NCI-H510A (cell line): ENCODE measurements at places on chromosomes 6 and 20.

GRCh38 chr6:5626727-5627426 lies 365.6 kb downstream of the FARS2 start:
- DNase-seq: no peak

DNA sequence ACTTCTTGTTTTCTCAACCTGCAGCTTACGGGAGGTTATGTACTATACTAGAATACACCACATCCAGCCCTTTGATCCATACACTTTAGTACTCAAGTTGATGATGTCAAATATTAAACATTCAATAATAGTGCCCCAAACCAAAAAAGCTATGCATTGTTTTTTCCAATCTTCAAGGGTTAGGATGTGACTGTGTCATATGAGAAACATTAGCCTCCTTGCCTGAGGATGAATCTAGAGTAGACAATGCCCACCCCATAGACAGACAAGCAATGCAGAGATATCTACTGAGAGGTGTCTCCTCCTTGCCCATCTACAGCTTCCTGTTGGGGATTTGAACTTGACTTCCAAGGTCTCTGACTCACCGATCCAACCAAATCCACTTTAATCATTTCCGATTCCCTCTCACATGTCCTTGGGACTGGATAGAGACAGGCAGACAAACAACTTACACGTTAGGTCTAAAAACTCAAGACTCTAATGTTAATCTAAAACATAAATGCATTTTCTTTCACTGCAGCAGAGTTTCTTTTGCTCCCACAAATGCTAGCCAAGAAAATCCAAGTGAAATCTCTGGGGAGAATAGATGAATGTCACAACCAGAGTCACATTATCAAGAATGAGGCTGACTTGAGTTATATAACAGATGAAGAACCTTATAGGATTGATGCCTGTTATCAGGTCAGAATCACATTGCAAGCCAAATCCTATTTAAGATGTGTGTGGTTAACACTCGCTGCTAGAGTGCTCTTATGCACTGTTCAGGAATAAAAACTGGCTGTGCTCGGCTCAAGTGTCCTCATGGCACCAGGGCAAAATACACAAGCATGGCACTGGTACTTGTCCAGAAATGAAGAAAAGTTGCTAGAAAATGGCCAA lies 75.5 kb upstream of the TNFAIP3 start:
- DNase-seq: no peak

DNA sequence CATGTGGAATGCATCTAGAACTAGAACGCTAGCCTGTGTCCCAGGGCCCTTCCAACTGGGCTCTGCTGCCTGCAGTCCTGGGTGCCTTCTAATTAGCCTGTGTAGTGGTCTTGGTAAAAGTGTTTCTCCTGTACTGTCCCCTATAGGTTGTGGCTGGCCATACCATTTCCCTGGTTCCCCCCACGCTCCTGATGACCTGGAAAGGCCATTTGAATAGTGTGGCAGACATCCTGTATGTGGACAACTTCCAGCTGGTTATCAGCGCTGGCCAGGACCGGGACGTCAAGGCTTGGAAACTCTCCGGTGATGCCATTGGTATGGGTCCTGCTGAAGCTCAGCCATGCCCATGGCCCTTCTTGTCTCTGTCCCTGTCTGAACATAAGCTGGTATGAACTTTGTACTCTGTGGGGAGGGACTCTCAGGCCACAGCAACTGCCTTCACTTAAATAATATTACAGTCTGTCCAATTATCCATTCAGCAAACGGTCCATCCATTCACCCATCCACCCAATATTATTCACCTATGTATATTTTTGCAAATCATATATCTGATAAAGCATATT lies 60.7 kb downstream of the SUN5 start:
- DNase-seq: no peak

- DNase-seq: no peak
Measured at GRCh38 chr20:3068075-3068474, 3.3 kb upstream of the OXT start.

GRCh38 chr20:38205001-38205400 lies 39.9 kb upstream of the TGM2 start:
- no peak for DNase-seq

GRCh38 chr6:53673162-53673727 lies 7.7 kb upstream of the KLHL31 start:
- DNase-seq: no peak

GRCh38 chr20:4358552-4358951 lies 343.2 kb upstream of the RNF24 start:
- no peak for DNase-seq

DNA sequence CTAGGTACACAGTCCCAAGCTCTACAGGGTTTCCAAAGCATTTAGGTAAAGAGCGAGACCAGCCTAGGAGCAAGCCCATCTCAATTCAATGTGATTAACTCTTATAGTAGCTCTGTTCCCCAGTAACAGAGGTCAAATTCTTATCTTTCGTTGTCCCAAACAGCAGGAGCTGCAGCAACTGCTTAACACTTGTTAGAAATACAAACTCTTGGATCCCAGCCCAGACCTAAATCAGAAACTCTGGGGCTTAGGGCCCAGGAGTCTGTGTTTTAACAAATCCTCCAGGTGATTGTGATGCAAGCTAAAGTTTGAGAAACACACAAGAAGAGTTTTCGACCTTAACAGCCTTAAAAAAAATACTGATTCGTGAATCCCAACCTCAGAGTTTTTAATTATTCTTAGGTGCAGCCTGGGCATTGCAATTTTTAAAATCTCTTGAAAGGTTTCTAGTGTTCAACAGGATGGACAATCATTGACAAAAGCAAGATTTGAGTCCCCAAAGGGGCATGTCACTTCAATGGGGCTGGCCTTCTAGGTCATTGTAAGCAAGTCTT lies 127.4 kb upstream of the HCRTR2 start:
- no peak for DNase-seq

GRCh38 chr20:7994809-7995208 lies 24.8 kb downstream of the TMX4 start:
- no peak for DNase-seq

DNA sequence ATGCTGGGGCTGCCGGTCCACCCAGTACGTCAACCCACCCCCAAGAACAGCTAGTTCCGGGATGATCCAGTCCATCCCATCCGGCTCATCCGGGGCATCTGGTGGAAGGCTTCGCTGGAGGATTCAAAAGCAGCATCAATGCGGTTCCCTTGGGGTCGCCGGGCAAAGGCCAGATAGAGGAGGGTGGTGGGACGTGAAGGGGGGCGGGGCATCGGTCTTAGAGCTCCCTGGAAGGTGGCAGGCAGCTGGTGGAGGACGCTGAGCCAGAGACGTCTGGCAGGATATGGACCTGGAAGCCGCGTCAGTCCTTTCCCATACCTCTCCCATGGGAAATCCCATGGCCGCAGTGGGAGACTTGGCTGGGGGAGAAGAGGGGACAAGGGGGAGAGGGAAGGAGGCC lies 1500.8 kb upstream of the DEFB115 start:
- DNase-seq: no peak

DNA sequence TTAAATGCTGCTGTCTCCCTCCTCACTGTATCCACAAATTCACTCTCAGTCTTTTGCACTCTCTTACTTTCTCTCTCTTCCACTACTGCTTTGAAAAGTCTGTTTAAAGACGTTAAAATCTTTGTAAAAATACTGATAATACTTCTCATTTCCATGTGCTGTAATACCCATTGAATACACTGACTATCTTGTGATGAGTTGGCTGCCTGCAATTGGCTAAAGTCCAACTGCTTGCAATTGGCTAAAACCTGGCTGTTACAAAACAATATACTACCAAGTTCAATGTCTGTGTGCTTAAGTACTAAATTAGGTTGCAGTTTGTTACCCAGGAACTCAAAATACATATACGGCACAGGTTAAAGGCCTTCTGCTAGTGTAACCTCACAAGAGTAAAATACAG lies 264.8 kb downstream of the THBS2 start:
- DNase-seq: no peak

DNA sequence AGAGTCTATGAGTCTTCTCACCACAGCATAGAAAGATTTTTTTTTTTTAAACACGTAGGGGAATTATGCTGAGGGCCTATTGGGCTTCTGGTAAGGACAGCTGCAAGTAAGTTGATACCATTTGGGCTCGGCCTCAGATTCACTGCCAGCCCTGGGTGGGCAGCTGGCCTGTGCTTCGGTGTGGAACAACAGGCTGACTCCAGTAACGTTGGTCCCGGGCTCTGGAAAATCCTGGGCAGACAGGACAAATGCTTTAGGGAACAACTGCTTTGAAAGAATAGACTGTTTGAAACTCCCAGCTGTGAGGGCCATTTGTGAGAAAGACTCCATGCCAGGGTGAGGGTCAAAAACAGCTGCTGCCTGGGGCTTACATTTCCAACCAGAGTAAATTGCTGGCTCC lies 366.5 kb downstream of the QKI start:
- DNase-seq: no peak

DNA sequence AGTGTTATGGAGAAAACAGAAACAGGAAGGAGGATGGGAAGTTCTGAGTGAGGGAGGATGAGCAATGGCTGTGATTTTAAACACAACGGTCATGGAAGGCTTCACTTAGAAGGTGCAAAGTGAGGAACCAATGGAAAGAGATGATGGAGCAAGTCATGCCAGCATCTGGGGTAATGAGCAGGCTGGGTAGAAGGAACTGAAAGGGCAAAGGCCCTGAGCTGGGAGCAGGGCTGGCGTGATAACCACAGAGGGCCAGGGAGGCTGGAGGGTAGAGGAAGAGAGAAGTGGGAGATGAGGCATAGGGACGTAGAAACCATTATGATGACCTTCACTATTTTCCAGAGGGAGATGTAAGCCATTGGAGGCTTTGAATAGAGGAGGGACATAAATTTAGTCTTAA lies 43.6 kb downstream of the NHLRC1 start:
- DNase-seq: no peak

DNA sequence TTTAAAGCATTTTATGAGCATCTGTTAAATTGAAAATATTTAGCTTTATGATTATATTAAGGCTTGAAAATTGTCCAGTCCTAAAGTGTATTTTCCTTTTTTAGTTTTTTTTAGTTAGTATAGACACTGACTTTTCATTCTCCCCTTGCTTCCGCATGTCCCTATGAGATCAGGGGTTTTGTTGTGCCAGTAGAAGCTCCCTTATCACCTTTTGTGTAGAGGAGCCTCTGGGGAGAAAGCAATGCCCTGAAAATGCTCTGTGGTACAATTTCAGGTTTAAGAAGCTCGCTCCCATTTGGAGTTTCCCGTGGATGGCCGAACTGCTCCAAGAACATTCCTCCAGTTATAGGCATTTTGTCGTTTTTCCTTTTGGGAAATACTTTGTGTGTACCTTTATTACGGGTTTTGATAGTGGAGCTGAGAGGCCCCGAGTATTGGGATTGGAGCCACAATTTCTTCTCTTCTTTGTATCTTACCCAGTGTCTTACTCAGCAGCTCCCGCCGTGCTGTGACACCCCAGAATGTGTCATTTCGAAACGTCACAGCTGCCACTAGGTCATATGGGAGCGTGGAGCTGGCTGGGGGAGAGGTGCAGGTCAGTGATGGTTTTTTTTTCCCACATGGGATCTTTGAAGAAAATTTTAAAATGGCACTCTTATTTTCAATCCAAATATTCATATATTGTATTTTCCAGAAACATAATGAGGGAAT lies 49.9 kb downstream of the RPRD1B start:
- DNase-seq: no peak

GRCh38 chr6:105545947-105546731 lies 143.3 kb upstream of the PREP start:
- DNase-seq: no peak

DNA sequence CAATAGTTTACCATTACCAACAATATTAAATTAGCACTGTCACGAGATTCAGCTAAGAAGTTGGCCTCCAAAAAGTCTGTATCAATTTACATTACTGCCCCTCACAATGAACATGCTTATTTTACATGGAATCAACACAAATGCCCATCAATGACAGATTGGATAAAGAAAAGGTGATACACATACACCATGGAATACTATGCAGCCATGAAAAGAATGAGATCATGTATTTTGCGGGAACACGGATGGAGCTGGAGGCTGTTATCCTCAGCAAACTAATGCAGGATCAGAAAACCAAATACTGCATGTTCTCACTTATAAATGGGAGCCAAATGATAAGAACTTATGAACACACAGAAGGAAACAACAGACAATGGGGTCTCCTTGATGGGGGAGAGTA lies 211.8 kb upstream of the RREB1 start:
- no peak for DNase-seq

- no peak for DNase-seq
Measured at GRCh38 chr6:11264100-11264499, 31.6 kb upstream of the NEDD9 start.

GRCh38 chr6:152398316-152398715 lies 238.8 kb downstream of the SYNE1 start:
- no peak for DNase-seq

DNA sequence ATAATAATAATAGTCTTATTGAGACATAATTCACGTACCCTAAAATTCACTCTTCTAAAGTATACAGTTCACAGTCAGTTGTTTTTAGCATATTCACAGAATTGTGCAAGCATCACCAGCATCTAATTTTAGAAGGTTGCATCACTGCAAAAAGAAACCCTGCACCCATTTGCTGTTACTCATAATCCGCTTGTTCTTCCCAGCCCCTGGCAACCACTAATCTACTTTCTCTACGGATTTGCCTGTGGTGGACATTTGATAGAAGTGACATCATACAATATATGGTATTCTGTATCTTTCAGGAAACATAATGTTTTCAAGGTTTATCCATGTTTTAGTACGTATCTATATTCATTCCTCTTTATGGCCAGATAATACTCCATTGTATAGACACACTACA lies 41.5 kb upstream of the FAM184A start:
- no peak for DNase-seq

- DNase-seq: no peak
Measured at GRCh38 chr20:34112600-34113101, 608 bp upstream of the EIF2S2 start.

- no peak for DNase-seq
Measured at GRCh38 chr6:139497345-139497961, 123.0 kb upstream of the CITED2 start.

DNA sequence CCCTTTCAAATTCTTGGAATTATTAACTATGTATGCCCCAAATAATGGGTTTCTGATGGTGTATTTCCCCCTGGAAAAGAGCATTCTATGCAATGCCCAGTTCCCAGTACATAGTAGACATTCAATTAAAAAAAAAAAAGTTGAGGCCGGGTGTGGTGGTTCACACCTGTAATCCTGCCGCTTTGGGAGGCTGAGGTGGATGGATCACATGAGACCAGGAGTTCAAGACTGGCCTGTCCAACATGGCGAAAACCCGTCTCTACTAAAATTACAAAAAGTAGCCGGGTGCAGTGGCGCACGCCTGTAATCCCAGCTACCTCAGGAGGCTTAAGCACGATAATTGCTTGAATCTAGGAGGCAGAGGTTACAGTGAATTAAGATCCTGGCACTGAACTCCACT lies 83.3 kb upstream of the ZNF217 start:
- DNase-seq: no peak
